ENCODE measurements at places on chromosomes 7 and 10. TPM values are rescaled to one million over a fixed set of nuclear protein-coding genes. Genes with fewer than 3 reads are reported as not detected.

PTER gene
- total RNA-seq: 4.4 TPM

DNAH11 gene
- 16.8 TPM for total RNA-seq

IFIT2 gene
- 14.6 TPM for total RNA-seq

SH3PXD2A gene
- total RNA-seq: 32.2 TPM

CUBN gene
- 10.6 TPM for total RNA-seq

TMEM270 gene
- not detected for total RNA-seq

UCN3 gene
- total RNA-seq: 0.17 TPM

ZNF789 gene
- total RNA-seq: 20.8 TPM

SSMEM1 gene
- not detected for total RNA-seq

CRHR2 gene
- 2.4 TPM for total RNA-seq

NKX1-2 gene
- total RNA-seq: 0.79 TPM

ZNF736 gene
- 32.3 TPM for total RNA-seq

UPK3B gene
- total RNA-seq: 0.89 TPM

TRIL gene
- total RNA-seq: 17.4 TPM

WNT8B gene
- total RNA-seq: 0.10 TPM

LIPN gene
- 0.30 TPM for total RNA-seq

MGAM2 gene
- total RNA-seq: 0.10 TPM

ZNF37A gene
- total RNA-seq: 23.3 TPM

HTR7 gene
- total RNA-seq: 12.4 TPM

GIMAP4 gene
- 46.2 TPM for total RNA-seq

HOXA13 gene
- total RNA-seq: 0.10 TPM

MKX gene
- total RNA-seq: 6.6 TPM
